Stromal cell of bone marrow (primary cell): ENCODE measurements at places on chromosomes 12 and 14.
A peak's percentile ranks its signal among the peaks of the same experiment; 100 is the strongest.

DNA sequence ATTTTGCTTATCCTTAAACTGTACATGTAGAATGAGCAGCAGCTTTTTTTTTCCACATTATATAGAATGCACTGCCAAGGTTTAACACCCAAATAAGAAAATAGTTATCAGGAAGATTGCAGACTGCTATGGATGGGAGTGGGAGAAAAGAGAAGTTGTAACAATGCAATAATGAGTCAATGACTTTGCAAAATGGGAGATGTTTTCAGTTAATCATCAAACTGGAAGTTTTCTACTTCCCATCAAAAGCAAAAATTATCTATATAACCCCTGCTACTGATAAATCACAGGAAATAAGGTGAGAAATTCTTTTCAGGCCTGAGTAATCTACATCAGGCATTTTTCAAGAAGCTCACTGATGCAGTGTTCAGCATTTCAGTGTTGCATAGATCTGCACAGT, 309.1 kb downstream of the GXYLT1 start:
- DNase-seq: no peak

DNA sequence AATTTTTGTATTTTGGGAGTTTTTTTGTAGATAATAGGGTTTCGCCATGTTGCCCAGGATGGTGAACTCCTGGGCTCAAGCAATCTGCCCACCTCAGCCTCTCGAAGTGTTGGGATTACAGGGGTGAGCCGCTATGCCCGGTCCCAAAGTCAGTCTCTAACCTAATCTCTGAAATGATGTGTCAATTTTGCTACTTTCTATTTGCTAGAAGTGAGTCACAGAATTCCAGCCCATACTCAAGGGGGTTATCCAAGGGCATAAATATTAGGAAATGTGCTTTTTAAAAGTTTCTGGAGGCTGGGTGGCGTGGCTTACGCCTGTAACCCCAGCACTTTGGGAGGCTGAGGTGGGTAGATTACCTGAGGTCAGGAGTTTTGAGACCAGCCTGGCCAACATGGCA, 40.5 kb downstream of the RESF1 start:
- DNase-seq: no peak

DNA sequence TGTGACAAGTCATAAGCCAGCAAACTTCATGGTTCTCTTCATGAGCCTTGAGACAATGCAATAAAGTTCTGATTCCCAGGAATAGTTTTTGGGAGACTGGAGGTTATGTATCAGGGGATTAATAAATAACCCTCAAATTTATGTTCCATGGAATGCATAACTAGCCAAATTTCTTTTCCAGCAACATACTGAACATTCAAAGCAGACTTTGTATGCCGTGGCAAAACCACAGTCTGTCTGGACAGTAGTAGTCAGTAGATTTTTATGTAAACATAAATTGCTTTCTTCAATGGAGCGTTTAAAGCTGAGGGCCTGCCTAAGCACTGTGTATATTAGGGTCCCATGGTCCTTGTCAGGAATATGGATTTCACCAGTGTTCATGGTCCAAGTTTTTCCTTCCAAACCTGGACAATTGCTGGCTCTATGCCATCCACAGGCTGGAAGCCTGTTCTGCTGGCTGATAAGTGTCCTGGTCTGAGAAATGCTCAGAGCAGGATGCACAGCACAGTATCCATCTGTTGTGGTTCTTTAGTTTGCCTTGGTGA, 144.9 kb downstream of the SRGAP1 start:
- no peak for DNase-seq

DNA sequence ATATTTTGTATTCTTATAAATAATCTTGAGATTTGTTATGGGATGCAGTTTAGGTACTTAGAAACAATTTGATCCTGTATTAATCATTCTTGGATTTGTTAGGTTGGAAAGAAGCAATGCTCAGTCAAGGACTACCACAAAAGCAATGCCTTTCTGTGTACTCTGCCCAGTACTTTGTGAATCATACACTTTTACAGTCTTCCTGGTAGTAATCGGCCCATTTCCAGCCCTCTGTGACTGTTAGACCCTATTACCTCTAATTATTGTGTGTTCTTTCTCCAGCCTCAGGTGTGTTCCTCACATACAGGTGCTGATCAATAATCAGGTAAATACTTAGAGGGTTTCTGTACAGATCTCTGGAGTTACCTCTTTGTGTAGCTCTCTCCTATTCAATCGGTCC, 609.0 kb downstream of the KCNH5 start:
- no peak for DNase-seq

DNA sequence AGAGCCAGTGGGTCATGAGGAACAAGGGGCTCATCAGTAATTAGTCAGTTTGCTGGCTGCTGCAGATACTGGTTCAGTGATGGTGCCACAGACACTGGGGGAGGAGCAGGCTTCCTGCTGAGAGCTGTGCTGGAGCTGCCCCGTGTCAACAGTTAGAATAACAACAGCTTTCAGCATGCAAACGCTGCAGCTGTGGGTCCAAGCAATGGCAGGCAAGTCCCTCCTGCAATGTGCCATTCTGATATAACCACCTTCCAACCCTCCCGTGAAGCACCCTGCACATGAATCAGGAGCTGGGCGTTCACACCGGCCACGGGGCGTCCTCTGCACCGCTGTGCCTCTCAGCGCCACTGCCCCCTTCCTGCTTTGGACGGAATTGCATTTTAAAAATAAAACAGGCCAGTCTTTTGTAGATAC, 258.4 kb upstream of the SFSWAP start:
- DNase-seq: no peak

DNA sequence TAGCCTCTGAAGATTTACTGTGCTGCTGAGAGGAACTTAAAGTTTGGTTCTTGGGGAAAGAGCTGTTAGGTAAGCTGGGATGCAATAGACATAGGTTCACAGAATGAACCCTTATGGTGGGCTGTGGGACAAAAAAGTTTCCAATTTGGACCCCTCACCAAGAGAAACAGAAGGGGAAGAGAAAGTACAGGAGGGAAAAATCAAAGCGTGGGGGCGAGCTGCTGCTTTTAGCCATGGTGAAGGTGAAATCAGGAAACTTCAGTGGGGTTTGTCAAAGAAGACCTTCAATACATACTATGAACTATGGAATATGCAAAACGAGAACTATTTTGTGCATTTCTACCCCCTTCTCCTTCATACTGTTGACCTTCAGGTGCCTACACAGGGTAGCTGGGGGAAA, 10.6 kb upstream of the NINJ2 start:
- DNase-seq: no peak

DNA sequence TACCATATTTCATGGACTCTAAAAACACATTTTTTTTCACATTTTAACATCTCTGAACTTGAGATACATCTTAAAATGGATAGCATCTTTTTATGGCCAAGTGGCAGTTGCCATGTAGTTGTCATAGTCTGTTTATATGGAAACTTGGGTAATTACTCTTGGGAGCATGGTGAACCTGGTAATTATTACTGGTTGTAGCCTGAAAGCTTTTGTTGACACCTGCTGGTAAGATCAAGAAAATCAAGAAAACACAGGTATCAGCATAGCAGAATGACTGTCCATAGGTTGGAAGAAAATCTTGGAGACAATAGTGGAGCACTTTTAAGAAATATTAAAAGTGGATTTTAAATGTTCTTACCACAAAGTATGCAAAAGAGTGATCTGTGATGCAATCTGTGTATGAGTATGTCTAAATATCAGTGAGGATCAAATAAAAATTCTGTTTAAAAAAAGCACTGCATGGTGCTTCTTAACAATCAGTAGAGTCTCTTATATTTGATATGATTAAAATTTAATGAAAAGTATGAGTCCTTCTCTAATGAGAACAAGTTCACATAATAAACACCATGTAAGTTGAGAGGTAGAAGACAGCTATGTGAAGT, 44.2 kb downstream of the TTC8 start:
- DNase-seq: peak; percentile 13

DNA sequence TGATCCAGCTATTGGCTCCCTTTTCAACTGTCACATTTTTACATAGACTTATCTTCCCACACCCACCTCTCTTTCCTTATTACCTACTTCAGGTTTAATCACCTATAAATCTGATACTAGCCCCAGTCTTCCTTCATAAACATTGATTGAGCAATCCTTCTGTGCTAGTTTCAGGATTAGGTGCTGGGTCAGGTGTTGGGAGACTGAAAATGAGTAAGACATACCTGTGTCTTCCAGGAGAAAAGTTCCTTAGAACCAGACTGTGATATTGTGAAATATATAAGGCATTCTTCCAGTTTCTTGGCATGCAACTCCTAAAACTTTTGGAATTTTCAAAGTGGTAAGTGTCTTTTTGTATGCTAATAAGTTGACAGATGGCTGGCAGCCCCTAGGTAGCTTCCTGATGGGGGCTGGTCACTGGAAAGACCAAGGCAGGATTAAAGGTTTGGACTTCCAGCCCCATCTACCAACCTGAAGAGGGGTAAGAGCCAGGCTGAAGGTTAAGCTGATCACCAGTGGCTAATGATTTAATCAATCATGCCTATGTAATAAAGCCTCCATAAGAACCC, 4.6 kb downstream of the ANO6 start:
- no peak for DNase-seq

DNA sequence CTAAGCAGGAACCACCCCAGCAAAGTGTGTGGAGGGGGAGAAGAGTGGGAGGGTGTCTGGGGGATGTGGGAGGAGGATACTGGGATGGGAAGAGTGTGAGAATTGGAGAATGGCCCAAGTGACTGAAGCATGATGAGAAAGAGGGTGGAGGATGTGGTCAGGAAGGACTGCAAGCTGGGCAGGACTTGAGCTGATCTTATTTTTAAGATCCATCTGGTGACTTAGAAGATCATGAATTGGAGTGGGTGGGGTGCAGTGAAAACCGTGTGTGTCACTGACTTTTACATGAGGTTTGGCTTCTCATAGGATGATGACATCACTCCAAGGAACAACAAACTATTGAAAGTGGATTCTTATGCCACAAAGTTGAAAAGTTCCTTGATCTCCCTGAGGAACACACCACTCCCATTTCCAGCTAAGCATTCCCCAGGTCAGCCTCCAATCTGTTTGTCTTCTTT, 287.5 kb downstream of the GALC start:
- DNase-seq: peak; percentile 92

DNA sequence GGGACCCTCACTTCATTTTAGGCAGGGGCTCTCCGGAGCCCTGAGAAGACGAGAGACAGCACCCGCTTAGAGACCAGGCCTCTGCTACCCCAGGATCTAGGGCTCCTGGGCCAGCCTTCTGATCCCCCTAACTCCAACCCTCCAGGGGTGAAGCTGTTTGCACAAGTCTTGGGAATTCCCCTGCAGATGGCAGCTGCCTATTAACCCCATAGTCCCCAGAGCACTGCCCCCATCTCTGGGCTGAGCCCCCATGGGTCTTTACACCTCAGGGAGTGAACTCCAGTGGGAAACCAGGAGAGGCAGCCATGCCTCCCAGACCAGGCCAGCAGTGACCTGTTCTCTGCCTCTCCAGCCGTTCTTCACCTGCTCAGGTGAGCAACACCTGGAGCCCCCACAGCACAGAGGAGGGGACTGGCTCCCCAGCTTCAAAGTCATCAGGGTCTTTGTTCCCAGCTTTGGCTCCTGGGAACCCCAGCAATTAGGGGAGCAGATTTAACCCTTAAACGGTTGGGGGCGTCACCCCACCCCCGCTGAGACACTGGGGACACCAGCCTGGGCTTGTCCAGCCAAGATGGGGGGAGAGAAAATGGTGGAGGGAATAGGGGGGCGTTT, 2.3 kb downstream of the WNT10B start:
- DNase-seq: no peak

DNA sequence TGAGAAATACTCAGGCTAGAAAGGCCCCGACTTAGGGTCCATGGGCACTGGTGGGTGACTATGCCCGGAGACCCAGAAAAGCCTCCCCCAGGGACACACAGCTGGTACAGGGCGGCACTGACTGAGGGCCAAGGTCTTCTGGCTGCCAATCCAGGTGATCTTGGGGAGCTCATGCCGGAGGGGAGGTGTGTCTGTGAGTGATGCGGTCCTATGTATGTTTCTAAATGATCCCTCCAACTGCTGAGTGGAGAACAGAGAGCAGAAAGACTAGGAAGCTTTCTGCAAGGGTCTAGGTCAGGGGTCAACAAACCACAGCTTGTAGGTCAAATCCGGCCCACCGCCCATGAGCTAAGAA, 391 bp downstream of the SERPINA4 start:
- DNase-seq: no peak

GRCh38 chr12:38638401-38638800, 267.0 kb downstream of the CPNE8 start:
- DNase-seq: no peak

- DNase-seq: peak; percentile 49
Measured at GRCh38 chr12:1972856-1973317, 31.4 kb downstream of the DCP1B start.

GRCh38 chr14:85519661-85520305, 10.2 kb upstream of the FLRT2 start:
- no peak for DNase-seq

GRCh38 chr12:3869433-3869832, 3.8 kb downstream of the PARP11 start:
- DNase-seq: no peak

DNA sequence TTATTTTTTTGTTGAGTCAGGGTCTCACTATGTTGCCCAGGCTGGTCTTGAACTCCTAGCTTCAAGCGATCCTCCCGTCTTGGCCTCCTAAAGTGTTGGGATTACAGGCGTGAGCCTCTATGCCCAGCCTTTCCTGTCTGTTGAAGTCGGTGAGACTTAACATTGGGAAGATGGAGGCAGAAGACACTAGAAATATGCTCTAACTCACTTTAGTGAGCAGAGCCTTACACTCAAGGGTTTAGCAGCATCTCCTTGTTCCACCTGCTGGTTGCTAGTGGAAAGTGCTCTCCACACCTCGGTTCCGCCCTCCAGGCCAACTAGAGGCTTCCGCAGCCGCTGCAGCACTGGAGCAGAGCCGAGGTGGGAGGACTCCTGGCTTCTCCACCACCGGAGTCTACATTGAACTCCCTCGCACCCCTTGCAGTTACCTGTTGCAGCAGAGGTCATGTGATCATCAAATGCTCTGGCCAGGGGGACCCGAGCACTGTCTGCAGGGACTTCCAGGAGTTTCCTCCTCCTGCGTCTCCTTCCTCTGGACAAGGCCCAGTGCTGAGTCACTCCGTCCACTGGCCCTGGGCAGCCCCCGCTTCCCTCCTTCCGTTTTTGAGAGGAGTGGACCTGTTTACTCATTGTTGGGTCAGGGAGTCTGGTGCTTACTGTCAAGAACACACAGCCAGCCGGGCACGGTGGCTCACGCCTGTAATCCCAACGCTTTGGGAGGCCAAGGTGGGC, 9.4 kb upstream of the HVCN1 start:
- peak; percentile 39 for DNase-seq

DNA sequence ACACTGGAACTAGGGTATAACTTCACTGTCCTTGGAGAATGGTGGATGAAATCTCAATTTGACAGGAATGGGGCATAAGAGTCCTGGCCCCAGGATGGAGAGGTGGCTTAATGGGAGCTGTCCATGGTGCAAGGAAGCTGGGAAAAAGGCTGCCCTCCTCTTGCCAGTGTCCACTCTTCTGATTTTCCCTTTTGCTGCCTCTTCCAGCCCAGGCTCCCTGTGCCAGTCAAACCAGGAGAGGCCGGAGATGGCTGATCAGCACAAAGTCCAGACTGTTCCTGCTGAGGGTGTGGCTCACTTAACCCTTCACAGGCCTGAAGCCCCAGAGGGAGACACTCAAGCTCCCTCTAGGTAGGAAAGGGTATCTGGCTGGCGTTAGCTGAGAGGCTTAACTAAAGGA, at the start of gene MYO1A:
MYO1A (minus strand) TSS at position 240 of the 400 bp plus-strand sequence. CDS start 1,806 bp downstream, outside the sequence.
- DNase-seq: no peak
